Stimulated activated CD4-positive, alpha-beta T cell treated with anti-CD3 and anti-CD28 coated beads, Interleukin-1b, Interleukin-23, amount 100 ng/mL, for 24 hours (primary cell): ENCODE measurements at places on chromosomes 16 and 17.
A peak's percentile ranks its signal among the peaks of the same experiment; 100 is the strongest.

GRCh38 chr16:66227766-66228530 lies 138.5 kb upstream of the CDH5 start:
- DNase-seq, result no peak

DNA sequence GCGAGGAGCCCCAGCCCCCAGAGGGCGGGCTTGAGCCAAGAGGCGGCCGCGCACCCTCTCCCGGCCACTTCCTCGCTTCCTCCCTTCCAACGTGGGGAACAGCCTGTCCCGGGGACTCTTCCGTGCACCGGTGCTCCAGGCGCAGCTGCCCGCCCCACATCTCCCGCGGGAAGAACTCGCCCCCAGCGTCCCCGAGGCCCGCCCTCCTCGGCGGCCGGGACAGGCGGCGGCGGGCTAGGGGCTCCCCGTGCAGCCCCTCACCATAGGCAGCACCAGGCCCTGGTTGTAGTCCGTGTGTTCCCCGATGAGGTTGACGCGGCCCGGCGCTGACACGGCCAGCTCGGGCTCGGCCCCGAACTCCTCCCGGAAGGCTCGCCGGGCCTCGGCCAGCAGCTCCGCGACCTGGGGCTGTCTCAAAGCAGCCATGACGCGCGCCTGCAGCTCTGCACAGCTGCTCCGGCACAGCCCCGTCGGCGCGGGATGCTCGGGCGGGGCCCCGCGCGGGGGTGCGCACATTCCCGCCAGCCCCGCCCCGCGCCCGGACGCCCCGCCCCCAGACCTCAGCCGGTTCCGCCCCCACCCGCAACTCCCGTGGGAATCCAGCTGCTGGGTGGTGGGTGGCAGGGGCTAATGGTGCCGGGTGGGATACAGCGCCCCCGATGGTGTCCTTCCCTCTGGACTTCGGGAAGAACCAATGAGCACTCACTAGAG lies at the start of gene GALK1:
TSS of gene GALK1 (minus strand) at position 482 of the 711 bp plus-strand sequence. CDS start at position 426, 56 bp downstream.
- DNase-seq, result peak; percentile 64

DNA sequence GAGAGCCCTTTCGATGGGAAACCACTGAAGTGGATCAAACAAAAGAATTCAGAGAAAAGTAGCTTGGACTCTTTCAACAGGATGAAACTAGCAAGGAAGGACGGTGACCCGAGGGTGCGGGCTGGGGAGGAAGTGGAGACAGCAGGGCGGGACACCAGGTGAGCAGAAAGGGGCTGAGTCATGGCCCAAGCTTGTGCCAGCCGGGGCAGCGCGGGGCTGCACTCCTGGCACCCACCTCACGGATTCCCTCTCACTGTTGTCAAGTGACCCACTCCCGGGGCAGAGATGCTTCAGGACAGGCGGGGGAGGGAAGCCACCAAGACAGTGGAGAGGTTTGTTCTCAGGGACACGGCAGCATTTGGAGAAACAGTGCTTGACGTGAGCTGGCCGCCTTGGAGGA lies 10.7 kb upstream of the RNF222 start:
- DNase-seq, result no peak

GRCh38 chr17:50424246-50424995 lies 1.6 kb upstream of the ACSF2 start:
- no peak for DNase-seq

DNA sequence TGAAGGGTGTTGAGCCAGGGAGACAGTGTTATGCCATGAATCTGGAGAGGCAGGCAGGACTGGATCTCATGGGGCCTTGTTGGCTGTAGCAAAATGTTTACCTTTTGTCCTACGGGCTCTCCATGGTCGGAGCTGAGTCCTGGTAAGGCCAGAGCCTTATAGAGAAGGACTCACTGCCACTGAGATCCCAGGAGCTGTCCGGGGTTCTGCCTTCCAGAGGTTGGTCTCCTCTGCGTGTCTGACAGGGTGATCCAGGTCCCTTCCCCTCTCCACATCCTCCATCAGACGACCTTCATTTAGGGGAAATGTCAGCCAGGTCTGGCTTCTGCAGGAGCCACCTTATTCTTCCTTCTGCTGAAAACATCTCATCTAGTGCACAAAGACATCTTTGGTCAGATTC lies 285.2 kb upstream of the N4BP1 start:
- DNase-seq, result no peak

DNA sequence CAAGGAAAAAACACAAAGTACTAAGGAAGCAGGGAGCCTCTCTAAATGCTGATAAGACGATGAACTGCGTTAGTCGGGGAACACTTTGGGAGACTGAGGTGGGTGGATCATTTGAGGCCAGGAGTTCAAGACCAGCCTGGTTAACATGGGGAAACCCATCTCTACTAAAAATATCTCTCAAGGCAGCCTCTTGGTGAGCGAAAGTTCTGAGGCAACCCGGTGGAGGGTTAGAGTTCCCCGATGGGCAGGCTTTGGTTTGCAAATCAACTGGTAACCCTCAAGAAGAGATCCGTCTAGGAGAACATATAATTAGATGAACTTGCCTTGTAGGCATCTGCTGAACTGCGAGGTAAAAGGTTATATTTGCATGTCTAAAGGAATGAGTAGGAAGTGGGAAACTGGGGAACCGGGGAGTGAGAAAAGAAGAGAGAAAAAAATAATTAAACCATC lies 44.6 kb downstream of the WSB1 start:
- no peak for DNase-seq

DNA sequence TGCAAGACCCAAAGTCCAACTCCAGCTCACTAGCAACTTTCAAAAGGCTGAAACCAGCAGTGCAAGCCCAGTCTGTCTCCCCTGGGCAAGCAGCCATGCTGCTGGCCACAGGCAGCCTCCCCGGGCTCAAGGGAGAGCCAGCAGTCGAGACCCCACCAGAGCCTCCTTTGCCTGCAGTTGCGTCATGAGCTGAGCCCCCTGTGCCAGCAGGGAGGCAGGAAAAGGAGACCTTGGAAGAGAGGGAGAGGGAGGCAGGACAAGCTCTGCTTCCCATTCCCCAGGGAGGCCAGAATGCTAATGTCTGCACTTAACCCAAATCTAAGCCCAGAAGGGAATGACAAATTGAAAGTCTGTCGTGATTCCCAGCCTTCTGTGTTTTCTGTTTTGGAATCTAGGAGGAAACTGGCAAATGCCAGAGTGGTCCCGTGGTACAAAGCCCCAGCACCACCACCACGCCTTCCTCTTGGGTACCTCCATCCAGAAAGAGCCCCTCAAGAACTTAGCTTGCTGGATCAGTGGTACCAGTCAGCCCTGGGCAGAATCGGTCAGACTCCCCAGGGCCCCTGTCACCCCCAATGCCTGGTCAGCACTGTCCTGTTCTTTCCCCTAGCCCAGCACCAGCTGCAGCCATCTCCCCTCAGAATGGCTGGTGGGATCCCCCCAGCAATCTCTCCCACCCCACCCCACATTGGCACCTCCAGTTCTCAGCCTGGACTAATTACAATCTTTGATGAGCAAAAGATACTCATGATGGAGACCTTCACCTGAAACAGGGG lies 99.3 kb upstream of the TNRC6C start:
- DNase-seq, result no peak

GRCh38 chr17:51258756-51259563 lies 889 bp downstream of the MBTD1 start:
- DNase-seq, result no peak

DNA sequence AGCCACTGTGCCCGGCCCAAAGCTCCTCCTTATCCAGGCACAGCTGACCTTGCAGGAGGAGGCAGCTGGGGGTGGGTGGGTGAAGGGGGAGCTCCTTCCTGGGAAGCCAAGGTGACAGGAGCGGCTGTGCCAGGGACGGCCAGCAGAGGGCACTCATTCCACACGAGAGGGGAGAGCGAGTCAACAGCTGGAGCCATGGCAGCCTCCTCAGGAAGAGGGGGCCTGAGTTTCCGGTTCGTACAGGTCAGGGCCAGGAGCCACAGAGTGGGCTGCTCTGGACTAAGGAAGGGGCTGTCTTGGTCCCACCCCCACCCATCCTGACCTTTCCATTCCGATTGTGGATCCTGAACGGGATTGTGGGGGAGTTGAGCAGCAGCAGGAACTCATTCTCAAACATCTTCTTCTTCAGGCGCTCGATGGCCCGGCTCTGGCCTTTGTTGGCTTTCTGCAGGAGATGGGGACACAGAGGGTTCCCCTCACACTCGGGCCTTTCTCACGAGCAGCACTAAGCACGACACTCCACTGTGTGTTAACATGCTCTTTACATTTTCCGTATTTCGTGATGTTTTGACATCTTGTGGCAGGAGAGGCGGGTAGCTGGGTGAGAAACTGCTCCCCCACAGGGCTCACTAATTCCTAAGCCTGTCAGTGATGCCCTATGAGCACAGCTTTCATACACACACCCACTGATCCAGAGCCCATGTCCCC lies 61.6 kb downstream of the TIMM22 start:
- peak; percentile 49 for DNase-seq

GRCh38 chr17:31559584-31560501 lies 168.4 kb downstream of the RAB11FIP4 start:
- no peak for DNase-seq

DNA sequence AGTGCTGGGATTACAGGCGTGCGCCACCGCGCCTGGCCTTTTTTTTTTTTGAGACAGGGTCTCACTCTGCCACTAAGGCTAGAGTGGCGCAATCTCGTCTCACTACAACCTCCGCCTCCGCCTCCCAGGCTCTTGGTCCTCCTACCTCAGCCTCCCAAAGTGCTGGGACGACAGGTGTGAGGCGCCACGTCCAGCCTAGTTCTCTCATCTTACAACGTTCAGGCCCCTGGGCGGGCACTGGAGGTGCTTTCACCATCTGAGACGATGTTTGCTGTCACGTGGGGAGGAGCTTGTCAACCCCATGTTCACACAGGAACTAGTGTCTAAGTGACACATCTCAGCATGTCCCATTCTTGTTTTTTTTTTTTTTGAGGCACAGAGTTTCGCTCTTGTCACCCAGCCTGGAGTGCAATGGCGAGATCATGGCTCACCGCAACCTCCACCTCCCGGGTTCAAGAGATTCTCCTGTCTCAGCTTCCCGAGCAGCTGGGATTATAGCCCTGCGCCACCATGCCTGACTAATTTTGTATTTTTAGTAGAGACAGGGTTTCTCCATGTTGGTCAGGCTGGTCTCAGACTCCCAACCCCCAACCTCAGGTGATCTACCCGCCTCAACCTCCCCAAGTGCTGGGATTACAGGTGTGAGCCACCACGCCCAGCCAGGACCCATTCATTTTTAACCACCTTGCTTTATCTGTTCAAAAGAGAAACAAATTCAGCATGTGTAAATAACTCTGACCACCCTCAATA lies 5.2 kb upstream of the FANCA start:
- no peak for DNase-seq

DNA sequence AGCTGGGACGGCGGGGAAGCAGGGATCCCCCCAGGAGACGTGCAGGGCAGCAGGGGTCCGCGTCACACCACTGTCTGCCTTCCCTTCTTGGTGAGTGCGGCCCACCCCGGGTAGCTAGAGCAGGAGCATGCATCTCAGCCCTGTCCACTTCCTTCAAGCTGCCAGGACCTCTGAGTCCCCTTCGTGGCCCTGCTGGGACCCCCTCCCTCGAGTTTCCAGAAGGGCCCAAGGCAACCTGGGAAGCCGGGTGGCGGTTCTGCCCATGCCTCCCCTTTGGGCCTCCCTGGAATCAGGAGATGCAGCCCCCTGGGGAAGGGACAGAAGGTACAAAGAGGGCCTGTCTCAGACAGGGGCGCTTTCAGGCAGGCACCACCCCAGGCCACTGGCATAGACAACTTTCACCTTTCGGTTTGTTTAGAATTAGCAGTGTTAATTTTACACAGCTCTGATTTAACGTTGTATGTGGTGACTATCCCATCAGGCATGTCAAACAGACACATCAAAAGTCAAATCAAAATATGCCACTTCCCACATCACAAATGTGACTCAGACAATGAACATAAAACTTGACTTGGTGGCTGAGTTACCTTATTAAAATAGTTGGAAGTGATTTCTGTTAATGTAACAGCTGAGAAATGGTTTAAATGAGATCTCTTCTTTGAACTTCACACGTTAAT lies 94.5 kb upstream of the METRNL start:
- DNase-seq, result no peak

GRCh38 chr17:19728084-19728495 lies 11.7 kb upstream of the SLC47A2 start:
- no peak for DNase-seq

DNA sequence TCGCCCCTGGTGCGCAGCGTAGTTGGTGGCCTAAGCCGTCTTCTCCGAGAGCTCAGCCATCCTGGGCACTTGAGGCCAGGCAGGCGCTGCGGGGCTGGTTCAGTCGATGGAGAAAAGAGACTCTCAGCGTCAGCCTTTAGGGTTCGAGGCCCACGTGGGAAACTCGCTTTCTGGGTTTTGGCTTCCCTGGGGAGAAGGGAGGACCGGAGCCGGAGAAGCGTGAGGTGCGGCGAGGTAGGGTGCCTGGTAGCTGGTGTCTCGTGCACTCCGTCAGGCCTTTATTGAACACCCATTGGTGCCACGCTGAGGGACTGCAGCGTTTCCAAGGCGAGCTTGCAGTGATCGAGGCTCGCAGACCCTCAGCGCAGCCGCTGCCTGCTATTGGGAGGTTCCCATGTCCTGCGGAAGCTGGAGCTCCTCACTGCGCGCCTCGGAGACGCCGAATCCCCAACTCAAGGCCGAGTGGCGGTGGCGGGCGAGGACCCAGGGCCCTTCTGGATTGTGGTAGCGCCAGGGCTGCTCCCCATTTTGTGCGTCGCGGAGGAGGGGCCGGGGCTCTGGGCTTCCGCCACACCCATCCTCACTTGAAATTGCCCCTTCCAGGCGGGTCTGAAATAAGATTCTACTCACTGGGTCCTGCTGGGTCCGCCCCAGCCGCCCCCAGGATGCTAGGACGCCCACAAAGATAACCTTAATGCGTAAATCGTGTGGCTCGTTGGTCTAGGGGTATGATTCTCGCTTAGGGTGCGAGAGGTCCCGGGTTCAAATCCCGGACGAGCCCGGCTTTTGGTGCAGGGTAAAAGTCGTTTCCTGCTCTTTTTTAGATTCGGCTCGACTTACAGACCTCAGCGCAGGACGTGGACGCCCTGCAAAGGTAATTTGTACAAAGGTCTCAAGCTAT lies 1.2 kb downstream of the OR1F1 start:
- DNase-seq, result no peak

DNA sequence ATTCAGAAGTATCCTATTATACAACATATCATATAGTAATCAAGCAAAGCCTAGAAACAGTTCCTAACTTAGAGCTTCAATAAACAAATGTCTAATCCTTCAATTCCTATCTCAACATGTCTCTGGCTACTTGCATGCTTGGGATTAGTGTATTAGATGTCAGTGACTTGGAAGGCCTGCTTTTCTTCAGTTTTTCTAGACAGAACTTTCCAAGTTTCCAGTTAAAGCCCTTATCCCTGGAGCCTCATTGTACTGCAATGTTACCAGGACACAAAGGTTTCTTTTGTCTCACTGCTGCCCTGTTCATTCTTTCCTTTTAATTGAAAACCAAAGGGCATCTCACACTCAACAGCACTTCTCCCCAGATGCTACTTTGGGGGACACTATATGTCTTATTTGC lies 16.5 kb downstream of the PSME3IP1 start:
- DNase-seq, result no peak

DNA sequence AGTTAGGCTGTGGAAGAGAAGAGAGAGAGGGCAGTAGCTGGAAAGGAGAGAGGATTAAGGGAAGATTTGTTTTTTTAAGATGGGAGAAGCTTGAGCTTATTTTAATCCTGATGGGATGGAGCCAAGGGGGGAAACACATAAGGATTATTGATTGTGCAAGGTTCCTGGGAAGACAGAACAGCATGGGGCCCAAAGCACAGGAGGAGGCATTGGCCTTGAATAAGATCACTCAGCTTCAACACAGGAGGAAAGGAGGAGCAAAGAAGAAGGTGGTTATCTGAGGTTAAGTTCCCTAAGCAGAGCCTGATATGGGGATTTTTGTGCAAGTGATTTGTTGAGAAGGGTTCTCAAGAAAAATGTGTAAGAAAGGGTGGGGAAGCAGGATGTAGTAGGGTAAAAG lies 169.8 kb downstream of the ABCC12 start:
- DNase-seq, result no peak

- DNase-seq, result no peak
Observed at GRCh38 chr16:23152386-23153178, 3.3 kb upstream of the USP31 start.
